ENCODE measurements at places on chromosomes 7 and 10. TPM values are rescaled to one million over a fixed set of nuclear protein-coding genes. Genes with fewer than 3 reads are reported as not detected.
A peak's percentile ranks its signal among the peaks of the same experiment; 100 is the strongest.

- DNase-seq: no peak
Measured at GRCh38 chr7:151261529-151261928, 13.0 kb upstream of the SMARCD3 start.

GRCh38 chr10:73413108-73413527 lies 740 bp downstream of the ANXA7 start:
- DNase-seq: peak; percentile 38

DNA sequence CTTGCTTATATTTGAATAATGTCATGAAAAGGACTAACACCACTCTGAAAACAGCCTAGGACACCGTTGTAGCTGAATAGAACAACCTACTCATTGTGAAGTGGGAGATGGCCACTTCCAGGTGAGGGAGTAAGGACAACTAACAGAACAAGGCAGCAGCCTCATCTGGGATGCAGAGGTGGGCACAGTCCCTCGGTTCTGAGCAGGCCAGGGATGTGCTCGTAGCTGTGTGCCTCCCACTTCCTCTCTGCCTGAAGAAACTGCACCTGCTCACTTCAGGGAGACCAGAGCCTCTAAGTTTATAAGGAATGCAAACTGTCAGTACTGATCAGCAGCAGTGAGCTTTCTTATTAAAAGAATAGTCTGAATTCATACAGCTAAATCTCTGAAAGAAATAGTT lies 2.5 kb downstream of the VSTM4 start:
- DNase-seq: no peak

GRCh38 chr10:88541116-88541626 lies 41.9 kb downstream of the RNLS start:
- DNase-seq: no peak

The C10orf143 gene
- polyA plus RNA-seq: 5.8 TPM

The AKR1E2 gene
- 7.5 TPM for polyA plus RNA-seq

DNA sequence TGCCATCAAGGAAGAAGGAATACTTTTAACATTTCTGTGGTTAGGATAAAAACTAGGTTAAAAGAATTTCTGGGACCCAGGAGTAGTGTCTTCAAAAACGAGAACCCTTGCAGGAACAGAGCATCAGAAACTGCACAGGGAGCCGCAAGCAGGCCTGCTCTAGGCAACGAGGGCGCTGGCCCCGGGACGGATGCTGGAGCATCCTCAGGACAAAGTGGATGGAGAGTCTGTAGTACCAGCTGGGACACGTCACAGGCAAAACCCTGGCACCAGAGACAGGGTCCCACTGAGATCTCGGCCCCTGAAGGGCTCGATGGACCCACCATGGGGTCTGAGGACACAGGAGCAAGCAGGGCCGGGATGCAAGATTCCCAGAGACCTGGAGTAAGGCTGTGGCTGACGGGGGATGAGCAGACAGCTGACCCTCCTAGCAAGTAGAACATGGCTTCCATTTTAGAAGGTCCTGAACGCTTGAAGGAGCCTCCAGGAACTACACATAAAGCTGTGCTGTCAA lies 106.6 kb downstream of the GALNT11 start:
- DNase-seq: no peak

DNA sequence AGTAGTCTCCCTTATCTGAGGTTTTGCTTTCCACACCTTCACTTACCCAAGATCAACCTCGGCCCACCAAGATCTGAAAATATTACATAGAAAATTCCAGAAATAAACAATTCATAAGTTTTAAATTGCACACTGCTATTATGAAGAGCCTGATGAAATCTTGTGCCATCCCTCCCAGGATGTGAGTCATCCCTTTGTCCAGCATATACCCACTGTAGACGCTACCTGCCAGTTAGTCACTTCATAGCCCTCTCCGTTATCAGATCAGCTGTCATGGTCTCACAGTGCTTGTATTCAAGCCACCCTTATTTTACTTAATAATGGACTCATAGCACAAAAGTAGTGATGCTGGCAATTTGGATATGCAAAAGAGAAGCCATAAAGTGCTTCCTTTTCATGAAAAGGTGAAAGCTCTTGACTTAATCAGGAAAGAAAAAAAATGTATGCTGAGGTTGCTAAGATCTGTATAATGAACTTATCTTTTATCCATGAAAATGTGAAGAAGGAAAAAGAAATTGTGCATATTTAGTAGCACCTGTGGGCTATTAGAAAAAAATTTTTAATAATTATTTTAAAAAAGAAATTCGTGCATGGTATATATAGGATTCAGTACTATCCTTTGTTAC lies 9.8 kb upstream of the MRPS16 start:
- DNase-seq: no peak

The LMOD2 gene
- not detected for polyA plus RNA-seq

DNA sequence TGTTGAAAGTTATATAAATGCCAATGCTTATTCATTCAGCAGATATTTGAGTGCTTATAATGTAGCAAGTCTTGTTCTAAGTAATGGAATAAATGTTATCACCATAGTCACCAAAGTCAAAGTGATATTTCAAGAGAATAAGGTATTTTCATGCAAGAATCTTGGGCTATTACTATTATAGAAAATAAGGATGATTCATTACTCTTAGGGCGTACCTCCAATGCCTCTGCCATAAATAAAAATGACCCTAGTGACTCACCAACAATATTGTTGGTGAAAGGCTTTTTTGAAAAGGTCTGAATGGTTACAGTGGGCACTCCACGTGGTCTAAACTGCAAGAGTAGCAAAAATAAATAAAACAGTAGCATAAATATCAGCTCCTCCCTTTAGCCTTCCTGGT lies 68.4 kb downstream of the RALA start:
- DNase-seq: no peak

GRCh38 chr10:88038268-88038667 lies 174.8 kb downstream of the PTEN start:
- no peak for DNase-seq

DNA sequence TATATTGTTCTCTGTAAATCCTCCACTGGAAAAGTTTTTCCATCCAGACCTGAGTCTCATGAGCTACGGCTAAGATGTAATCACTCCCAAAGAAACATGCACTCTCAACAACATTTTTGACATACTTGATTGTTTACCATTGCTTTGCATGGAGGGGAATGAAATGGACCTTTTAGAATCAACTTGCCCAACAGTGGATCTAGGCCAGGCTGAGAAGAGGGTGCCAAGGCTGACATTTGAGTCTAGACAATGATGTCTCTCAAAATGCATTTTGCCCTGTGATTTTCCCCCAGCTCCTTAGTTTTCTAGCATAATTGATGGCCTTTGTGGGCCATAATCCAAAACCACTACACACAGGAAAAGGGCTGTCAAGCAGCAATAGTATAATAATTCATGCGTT lies 297.9 kb upstream of the KLF6 start:
- DNase-seq: no peak

DNA sequence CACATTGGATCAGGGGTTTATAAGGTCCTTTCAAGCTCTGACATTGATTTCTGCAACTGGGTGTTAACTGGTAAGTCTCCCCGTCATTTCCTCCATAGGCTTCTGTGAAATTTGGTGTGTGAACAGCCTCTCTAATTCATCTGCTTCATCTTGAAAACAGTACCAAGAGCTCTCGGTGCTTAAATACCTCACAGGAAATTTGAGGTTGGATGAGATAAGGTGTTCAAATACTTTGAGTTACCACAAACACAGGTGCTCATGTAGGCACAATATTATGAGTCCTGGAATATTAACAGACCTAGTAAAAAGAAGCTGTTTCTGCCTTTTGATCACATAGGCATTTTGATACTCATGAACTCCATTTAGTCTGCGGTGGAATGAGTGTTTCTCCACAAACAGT lies 85.2 kb downstream of the RTKN2 start:
- no peak for DNase-seq

The NCF1 gene
- polyA plus RNA-seq: 1.9 TPM

DNA sequence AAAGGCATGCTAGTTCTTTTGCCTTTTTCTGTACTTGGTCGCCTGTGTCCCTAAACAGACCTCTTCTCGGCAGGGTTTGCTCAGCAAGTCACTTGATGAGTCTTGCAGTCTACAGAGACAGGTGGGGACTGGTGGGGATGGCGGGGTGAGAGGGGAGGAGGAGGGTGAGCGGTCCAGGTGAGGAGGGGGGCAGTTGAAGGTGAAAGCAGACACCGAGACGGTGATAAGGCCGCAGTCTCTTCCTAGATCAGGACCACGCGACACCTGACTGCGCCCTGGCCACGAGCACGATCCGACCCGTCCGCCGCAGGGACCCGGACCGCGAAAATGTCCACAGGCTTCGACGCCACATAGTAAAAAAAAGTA lies 566 bp downstream of the ASNS start:
- DNase-seq: no peak

DNA sequence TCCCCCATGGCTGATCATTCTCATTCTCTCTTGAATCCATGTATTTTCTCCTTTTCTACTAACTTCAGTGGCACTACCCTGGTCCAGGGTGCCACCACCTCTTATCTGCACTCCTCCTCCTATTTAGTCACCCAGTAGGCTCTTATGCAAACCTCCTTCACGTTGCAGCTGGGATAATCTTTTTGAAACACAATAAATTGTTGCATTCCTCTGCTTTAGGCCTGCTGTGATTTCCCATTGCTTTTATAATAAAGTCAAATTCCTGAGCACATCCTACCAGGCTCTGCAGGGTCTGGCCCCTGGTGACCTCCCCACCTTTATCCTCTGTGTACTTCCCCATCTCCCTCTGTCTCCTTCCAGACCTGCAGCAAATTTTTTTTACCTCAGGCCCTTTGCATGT lies 112.7 kb upstream of the KIAA1217 start:
- DNase-seq: no peak

DNA sequence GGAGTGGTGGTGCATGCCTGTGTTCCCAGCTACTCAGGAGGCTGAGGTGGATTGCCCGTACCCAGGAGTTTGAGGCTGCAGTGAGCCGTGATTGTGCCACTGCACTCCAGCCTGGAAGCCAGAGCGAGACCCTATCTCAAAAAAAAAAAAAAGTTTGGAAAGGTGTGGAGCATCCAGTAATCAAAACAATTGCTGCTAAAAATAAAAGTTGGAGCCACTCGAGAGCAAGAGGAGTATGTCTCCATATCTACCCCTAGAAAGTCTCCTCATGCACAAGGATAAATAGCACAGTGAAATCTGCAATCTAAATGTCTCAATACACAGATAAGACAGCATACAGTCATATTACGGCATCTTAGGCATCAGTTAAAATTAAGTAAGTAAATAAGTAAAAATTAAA lies 81.5 kb upstream of the NEBL start:
- no peak for DNase-seq

GRCh38 chr7:128938544-128939074 lies 882 bp downstream of the IRF5 start:
- DNase-seq: no peak

- DNase-seq: no peak
Measured at GRCh38 chr10:69494626-69495558, 43.6 kb downstream of the TSPAN15 start.

The TMEM130 gene
- polyA plus RNA-seq: 0.49 TPM

DNA sequence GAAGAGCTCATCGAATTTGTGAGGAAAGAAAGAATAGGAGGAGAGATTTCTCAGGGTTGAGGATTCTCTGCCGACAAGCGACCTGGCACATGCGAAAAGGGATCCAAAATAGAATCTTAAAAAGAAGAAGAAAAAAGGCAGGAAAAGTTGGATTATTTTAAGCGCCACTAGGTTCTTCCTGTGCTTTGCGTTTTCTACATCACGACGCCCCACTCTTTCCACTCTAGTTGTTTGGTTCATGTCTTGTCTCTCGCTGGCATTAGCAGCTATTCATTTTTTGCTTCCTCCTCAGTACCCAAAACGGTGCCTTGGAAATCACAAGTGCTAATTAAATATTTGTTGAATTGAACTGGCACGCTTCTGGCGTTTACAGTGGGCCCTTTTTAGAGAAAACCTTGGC lies 674 bp upstream of the FRA10AC1 start:
- DNase-seq: no peak

The UBTD1 gene
- polyA plus RNA-seq: 28.0 TPM

GRCh38 chr10:29849126-29849833 lies 210.1 kb downstream of the JCAD start:
- DNase-seq: peak; percentile 55

DNA sequence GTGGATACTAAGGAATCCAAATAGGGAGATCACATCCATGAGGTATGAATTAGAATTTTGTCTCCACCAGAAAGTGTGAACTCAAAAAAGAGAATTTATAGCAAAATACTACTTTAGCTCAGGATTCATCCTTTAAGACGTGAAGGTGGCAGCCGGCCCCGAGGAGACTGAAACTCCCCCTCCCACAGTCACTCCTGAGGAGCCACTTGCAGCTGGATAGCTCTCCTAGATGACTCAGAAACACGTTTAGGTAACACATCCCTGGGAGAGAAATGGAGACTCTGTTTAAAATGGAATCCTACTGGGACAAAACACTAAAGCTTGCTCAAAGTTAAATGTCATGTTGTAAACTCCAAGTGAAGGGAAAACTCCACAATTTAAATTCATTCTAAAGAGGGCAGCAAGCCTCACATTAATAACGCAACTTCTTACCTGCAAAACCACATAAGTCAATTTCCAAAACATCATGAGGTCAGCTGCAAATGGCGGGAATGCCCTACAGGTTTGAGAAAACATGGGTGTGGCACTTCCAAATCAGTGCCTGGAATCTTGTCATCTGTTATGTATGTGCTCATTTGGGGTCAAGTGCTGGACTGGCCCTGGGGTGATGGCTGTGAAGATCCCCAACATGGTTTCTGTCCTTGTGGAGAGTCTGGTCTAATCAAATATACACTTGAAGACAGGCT lies 46.2 kb downstream of the ICA1 start:
- DNase-seq: no peak

GRCh38 chr7:122750389-122750788 lies 47.7 kb upstream of the RNF148 start:
- DNase-seq: no peak

- DNase-seq: no peak
Measured at GRCh38 chr7:54066643-54067042, 475.5 kb upstream of the VSTM2A start.

GRCh38 chr10:43746906-43747305 lies 98.2 kb upstream of the ZNF32 start:
- no peak for DNase-seq

DNA sequence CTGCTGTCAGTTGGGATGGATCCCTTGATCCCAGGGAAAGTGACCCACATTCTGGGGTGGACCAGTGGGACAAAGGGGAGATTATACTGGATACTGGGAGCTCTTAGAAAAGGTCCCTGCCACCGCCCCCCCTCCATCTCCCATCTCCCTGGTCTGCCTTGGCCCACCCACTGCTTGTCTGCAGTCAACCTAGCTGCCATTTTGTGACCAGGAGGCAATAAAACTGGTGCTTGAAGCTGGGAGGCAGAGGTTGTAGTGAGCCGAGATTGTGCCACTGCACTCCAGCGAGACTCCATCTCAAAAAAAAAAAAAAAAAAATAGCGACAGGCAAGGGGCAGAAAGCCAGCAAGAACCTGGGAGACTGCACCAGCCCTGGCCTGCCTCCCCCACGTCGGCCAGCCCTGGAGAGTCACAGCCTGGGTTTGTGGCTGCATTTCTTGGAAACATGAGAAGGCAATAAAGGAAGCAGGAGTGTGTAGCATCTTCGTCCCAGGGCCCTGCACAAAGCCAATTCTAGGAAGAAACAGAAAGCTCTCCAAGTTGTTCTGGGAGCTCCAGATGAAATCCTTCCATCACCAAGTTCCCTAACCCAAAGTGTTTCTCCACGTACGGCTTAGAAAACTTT lies 4.7 kb upstream of the ARPC1B start:
- no peak for DNase-seq

GRCh38 chr10:52780391-52781155 lies 8.0 kb upstream of the MBL2 start:
- no peak for DNase-seq

- DNase-seq: no peak
Measured at GRCh38 chr10:33783078-33783477, 448.6 kb upstream of the NRP1 start.

The ANKRD2 gene
- 0.33 TPM for polyA plus RNA-seq

The TCAF2 gene
- 3.7 TPM for polyA plus RNA-seq

Measured in right lung (tissue), 10 donors.